ENCODE measurements at places on chromosomes 12 and 14. TPM values are rescaled to one million over a fixed set of nuclear protein-coding genes. Genes with fewer than 3 reads are reported as not detected.
A peak's percentile ranks its signal among the peaks of the same experiment; 100 is the strongest.

DNA sequence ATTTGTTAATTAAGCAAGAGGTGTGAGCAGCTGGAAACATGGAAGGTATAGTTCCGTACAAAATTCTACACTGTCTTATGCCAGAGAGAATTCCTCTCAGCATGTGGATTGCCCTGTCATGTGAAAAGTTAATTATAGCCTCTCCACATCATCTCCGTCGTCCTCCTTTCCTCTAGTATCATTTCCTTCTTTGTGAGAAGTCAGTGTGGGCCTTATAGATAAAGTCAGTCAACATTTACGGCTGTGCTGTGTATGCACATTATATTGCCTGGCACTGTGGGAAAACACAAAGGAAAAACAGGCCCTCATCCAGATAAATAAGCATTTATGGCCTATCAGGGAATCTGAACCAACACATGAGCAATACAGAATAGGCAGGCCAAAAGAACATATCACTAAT is 236.6 kb downstream of the SEC23A start:
- no peak for DNase-seq

DNA sequence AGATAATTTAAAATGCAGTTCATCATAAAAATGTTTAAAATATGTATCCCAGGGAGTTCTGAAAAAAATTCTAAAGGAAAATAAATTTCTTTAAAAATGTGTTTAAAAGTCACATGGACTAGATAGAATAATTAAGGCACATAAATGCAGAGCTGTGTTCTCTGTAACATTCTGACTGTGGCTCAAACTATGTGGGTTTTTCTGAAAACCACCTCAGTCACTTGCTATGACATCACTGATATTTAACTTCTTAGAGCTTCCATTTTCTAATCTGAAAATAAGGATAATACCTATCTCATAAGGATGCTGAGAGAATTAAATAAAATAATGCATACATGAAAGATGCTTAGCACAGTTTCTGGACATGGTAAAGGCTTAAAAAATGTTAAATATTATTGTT is 107.3 kb downstream of the SLC41A2 start:
- no peak for DNase-seq

DNA sequence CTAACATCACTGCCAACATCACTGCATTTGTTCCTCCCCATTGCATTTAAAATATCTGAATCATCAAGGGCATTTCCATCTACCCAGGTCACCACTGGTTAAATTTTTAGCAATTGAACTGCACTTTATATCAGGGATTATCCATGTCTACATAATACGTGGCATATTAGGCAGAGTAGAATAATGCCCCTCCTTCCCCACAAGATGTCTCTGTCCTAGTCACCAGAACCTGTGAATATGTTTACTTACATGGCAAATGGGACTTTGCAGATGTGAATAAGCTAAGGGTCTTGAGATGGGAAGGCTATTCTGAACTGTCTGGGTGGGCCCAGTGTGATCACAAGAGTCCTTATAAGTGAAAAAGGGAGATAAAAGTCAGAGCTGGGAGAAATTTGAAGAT is 181.7 kb upstream of the ARID2 start:
- DNase-seq: no peak

DNA sequence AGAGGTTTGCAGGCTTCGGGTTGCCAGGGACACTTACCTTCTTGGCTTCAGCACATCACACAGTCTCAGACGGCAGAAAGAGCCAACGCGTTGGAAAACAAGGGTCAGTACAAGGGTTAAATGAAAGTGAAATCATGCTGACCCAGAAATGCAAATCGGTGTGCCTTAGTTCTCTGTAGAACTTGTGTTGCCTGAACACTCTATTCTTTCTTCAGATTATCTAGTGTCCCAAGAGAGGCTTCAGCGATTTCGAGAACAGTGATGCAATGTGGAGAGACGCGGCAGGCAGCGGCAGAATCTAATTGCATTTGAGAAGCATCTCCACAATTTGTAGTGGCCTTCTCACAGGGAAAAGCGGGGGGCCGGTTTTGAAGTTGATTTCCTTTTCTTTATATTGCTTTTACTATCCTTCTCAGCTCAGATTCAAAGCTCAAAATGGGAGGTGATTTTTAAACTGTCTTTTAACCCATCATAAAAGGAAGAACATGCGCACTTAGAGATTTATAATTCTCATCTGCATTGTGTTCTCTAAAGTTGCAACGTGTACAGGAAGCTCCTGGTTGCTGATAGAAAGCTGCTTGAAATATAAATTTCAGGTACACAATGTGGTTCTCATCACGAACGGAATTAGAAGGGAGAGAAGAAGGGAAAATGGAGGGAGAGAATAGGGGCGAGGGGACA is 67.8 kb upstream of the EGLN3 start:
- no peak for DNase-seq

DNA sequence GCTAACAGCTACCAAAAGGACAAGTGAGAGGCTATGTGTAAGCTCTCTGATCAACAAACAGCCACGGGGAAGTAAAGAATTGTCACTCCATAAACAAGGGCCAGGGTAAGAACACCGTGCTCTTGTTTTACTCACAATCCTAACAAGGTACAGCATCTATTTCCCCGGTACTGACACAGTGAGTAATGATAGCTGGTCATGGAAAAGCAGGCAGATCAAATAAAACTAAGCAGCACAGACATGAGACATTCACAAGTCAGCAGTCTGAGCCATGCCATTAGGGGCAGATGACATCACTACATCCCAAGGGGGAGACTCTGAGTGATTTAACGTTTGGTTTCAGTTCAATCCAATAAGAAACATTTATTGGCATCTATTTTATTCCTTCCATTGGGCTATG is 54.4 kb downstream of the ARL6IP4 start:
- DNase-seq: no peak

- DNase-seq: no peak
Observed at GRCh38 chr12:6341417-6342139, at the start of gene TNFRSF1A. Gene TNFRSF1A (minus strand): TSS chr12:6342076. CDS start chr12:6341814, 262 bp downstream.

DNA sequence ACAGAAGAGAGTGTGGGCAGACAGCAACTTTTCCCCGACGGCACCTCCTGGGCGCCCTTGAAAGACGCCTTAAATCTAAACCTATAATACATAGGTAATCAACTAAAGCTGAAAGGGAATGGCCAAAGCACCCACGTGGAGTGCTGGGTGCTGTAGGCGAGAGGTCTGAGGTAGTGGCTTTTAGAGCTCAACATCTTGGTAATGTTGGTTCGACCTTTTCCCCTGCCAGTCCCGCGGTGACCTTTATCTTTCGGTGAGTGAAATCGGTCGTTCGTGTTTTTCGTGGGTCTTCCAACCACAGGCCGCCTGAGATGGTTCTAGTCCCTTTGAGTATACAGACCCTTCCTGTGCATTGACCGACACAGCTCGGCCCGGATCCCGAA is 9.1 kb downstream of the OR6S1 start:
- no peak for DNase-seq

- peak; percentile 76 for DNase-seq
Observed at GRCh38 chr14:22980672-22981089, 1.7 kb downstream of the AJUBA start.

GRCh38 chr14:93959239-93960107 is 16.9 kb downstream of the ASB2 start:
- DNase-seq: no peak

GRCh38 chr12:111408686-111409402 is 3.1 kb downstream of the SH2B3 start:
- DNase-seq: no peak

GRCh38 chr12:128994856-128995255 is 141.6 kb downstream of the GLT1D1 start:
- no peak for DNase-seq

GRCh38 chr12:98211909-98212695 is 303.3 kb upstream of the TMPO start:
- no peak for DNase-seq

- no peak for DNase-seq
Observed at GRCh38 chr12:38137716-38138115, 178.9 kb upstream of the ALG10B start.

DNA sequence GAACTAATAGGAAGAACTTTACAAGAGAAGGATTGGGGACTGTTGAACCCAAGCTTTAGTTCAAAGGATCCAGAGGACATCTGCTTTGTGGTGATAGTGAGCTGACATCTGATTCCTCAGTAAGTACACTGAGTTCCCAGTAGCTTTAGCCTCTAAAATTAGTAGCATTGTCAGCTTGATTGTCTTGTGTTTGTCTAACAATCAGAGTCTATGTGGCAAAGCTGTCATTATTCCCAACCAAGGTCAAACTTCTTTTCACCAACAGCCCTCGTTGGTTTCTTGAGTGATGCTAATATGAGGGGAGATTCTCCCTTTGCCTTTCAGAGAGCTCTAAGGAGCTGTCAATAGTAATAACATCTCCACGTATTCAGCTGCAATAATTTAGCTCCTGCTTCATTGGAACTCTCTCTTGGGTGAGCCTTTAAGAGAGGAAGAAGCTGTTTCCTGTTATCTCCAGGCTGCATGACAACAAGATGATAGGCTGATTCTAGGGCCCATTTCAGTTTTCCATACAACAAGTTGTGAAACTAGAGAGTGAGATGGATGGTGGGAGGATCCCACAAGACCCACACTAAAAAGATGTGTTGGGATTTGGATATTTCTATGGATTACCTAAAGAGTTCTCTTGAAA is 46.7 kb downstream of the TGFB3 start:
- no peak for DNase-seq

DNA sequence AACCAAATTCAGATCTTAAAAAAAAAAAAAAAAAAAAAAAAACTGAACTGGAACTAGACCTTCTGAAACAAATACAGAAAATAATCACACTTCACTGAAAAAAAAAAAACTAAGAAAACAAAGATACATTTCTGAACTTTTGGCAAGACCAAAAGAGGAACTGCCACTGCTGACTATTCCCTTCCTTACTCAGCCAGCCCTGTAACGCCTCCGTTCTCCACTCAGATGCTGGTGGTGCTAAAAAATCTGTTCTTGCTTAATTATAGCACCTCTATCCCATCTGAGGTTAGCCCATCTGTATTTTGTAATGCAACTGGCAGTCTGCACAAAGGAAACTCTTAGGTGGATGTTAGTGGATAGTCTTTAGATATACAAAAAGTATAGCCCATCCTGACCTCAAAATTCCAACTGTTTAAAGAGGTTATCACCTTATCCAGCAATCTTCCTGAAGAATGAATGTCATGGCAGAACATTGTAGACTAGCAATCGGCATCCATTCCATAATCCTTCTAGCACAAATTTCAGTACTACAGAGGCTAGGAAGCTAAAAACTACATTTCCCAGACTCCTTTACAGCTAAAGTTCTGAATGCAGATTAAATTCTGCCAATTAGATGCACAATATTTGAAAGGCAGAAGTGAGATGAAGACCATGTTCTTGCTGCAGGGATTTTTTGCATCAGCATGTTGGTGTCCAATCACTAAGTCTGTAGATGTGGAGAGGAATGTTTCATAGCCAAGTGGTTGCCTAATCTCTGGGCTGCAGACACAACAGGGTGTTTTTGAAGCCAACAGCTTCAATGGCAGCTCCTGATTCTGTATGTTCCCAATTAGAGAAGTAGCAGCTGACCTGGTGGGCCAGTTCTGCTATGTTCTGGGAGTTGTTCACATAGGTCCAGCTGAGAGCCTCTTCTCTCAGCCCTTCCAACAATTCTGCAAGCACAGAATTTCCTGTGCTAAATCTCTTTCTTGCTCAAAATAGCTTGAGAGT is 5.7 kb downstream of the MAP3K9 start:
- DNase-seq: no peak

DNA sequence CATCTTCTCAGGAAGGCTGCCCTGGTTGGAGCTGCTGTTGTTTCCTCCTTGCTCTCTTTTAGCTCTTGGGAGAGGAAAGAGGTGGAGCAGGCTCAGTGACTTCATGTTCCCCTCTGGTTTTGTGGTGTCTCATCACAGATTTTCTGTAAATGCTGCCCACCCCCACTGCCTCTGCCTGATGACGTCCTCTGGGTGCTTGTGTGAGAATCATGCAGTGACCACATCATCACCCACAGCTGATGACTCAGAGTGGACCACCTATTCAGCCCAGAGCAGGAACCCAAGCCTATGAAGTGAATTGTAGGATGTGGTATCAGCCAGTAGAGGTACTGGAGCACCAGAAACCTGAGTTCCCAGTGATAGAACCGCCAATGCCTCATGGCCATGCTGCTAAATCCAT is at the start of gene GZMB:
Gene GZMB (minus strand): TSS at position 33 of the 400 bp plus-strand sequence. CDS start 30 bp downstream, at position 3.
- DNase-seq: no peak

- DNase-seq: no peak
Observed at GRCh38 chr14:33776871-33777270, 174.0 kb downstream of the EGLN3 start.

- peak; percentile 40 for DNase-seq
Observed at GRCh38 chr14:50560931-50561285, 963 bp downstream of the ATL1 start.

DNA sequence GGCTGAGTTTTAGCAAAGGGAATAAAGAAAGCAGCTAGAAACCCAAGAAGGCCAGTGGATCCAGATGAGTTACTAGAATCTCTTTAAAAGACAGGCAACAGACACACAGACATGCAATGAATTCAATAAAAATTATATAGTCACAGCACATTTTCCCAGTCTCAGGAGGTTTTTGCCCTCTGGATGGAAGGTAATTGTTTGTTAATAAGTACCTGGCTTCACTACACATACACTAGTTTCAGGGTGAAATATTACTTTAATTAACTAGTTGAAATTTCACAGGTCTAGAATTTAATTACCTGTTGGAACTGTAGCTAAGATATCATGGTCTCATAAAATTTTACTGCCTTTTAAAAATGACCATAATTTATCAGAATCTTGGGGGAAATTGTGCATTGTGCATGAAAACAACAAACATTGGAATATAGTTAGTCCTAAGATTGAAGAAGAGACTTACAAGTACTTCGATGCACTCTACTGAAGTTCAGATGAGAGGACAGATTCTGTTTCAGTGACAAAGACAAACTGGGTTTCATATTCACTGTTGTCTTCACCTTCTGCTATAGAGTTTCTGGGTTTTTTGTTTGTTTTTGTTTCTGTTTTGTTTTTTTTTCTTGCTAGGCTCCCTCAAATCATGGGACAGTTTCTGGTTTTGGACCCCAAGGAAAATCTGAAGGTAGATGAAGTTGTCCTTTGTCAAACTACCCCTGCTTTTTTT is 277.0 kb upstream of the GARIN6 start:
- no peak for DNase-seq

GRCh38 chr12:57192920-57193319 is 23.7 kb upstream of the NXPH4 start:
- DNase-seq: no peak

DNA sequence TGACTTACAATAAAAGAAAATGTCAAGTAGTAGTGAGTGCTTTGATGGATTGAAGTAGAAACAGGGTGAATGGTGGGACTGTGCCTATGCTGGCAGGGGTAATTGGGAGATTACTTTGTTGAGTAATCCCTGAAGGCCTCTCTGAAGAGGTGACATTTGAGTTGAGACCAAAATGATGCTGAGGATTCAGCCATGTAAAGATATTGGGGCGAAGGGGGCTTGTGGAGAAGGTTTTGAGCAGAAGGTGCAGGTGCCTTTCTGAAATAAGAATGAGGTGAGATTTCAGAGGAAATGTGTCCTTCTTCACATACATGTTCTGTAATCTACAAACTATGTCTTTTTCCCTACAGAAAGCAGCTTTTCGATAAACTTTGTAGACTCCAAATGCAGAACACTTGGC is 8.0 kb downstream of the GNG2 start:
- DNase-seq: no peak

- no peak for DNase-seq
Observed at GRCh38 chr14:88181072-88181471, 142.0 kb downstream of the KCNK10 start.

ERBB3 gene
- 49.2 TPM for total RNA-seq

STXBP6 gene
- 3.5 TPM for total RNA-seq

RAB15 gene
- total RNA-seq: 38.6 TPM

CBLN3 gene
- total RNA-seq: 0.94 TPM

BCL2L14 gene
- 0.87 TPM for total RNA-seq

CISTR gene
- total RNA-seq: 0.81 TPM

All from WTC11 (cell line).